NCI-H510A treated with DMSO at 0.1 percent for 48 hours (cell line): ENCODE measurements at places on chromosomes 5 and 9.
A peak's percentile ranks its signal among the peaks of the same experiment; 100 is the strongest.

DNA sequence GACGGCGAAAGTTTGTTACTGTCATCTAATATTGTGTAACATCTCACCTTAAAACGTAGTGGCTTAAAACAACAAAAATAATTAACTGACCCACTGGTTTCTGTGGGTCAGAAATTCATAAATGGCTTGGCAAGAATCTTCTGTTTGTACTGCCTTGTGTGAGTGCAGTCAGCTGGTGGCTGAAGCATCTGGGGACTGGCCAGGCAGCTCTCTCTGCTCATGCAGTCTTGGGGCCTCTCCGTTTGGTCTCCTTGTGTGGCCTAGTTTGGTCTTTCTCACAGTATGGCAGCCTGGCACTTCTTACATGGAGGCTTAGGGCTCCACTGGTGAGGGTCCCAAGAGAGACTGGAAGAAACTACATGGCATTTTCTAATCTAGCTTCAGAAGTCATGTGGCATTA is 49.0 kb upstream of the CTXN3 start:
- no peak for DNase-seq

- peak; percentile 60 for DNase-seq
These were observed 48.4 kb downstream of the GPR21 start for GRCh38 chr9:123081824-123082223.

DNA sequence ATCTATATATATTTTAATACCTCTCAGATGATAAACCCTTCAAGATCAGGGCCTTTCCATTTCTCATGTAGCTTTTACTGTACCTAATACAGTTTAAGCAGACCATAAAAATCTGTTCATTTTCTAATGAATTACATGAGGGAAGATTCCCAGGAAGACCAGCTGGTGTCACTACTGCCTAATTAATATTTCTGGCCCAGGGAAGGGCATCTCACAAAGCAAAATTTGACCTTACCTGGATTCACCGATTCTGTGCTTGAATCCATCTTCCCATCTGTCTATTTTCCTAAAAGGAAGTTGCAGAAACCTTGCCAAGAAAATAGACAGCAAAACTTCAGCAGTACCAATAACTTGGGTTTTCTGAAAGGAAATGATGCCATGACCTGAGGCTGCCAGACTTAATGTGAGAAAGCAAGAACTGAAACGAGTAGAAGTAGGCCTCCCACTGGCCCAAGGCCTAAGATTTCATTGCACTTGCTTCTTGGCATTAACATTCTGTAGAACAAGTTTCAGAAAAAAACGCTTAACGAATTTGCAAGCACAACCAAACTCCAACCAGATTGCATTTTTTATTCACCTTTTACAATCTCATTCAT is 83.0 kb upstream of the GLIS3 start:
- peak; percentile 28 for DNase-seq

DNA sequence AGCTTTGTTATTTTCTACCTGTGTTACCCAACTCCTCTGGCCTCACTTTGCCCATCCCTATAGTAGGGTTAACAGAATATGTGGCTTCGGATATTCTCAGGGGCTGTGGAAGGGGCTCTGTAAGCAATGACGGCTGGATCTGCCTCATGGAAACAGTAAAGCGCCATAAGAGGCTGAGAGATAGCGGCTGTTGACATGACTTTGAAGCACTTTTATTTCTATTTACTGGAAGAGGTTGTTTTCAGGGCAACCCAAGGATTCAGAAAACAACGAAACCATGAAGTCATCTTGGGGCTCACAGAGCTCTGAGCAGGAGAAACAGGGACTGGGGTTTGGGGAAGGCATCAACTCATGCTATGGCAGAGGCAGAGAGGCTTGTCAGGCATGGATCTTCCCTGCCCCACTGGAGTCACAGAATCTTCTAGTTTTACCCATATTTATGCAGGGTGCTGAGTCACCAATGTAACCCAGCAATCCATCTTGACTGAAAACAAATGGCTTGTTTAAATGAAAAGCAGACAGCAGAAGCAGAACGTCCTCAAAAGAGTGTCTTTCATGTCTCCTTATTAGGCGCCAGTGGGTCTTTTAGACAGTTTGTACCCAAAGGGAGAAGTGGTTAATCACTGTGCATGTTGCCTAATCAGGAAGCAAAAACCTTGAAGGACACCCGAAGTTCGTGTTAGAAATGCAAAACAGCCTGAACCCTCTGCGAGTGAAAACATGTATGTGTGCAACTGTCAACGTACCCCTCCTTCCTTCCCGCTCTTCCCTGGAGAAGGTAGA is 113.0 kb downstream of the COL23A1 start:
- no peak for DNase-seq

- DNase-seq: no peak
These were observed 372.1 kb upstream of the C9orf72 start for GRCh38 chr9:27945386-27945785.

GRCh38 chr9:130211548-130212226 is 39.5 kb downstream of the NCS1 start:
- DNase-seq: no peak

- no peak for DNase-seq
These were observed 163.2 kb upstream of the MRPS30 start for GRCh38 chr5:44645502-44645901.

DNA sequence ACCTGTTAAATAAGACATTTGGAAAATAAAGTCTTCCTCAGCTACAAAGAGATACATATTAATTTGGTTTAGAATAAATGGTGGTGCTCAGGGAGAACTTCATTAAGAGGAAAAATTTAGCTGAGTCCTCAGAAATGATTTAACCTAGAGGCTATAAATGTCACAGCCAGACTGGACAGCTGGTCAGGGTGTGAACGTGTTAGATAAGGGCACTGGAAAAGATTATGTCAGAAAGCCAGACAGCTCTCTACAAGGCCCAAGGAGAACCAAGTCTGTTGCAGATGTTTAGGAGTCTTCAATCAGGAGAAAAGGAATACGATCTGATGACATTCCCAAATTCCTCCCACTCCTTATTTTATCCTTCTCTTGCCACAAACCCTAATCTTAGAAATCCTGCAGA is 265.2 kb downstream of the MAT2B start:
- no peak for DNase-seq

GRCh38 chr9:110472111-110472510 is 107.4 kb downstream of the SVEP1 start:
- no peak for DNase-seq

DNA sequence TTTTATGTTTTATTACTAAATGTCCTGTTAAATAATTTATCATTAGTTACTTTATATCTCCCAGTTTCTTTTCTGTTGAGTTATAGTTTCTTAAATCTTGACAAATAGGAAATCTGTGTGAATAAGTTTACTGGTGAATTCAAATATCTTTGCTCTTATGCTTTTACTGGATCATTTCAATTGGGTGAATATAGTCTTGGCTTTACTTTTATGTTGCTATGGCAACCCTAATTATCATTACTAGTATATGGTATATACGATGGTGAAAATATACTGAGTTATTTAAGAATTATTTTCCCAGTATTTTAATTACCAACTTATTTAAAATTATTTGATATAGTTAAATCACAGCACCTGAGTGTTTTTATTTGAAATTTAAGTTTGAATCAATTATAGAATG is 363.0 kb downstream of the CDH10 start:
- no peak for DNase-seq

DNA sequence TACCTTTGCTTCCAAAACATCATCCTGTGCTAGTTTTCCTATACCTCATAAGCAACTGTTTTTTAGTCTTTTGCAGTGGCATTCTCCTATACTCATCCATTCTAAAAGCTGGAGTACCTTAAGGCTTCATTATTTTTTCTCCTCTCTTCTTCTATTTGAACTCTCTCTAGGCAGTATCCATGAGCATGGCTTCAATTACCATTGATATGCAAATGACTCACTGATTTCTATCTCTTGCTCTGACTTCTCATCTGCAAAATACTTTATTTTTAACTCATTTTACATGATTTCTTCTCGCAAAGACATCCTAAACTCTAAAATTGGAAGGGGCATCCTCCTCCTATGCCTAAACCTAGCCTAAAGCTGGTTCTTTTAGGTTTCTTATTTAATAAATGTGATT is 365.1 kb upstream of the NUDT12 start:
- no peak for DNase-seq

GRCh38 chr9:118215549-118215948 is 511.3 kb downstream of the TLR4 start:
- DNase-seq: no peak

- DNase-seq: no peak
These were observed 56.2 kb upstream of the SLC2A8 start for GRCh38 chr9:127340721-127341120.

- no peak for DNase-seq
These were observed 32.1 kb downstream of the NFIB start for GRCh38 chr9:14281876-14282275.

DNA sequence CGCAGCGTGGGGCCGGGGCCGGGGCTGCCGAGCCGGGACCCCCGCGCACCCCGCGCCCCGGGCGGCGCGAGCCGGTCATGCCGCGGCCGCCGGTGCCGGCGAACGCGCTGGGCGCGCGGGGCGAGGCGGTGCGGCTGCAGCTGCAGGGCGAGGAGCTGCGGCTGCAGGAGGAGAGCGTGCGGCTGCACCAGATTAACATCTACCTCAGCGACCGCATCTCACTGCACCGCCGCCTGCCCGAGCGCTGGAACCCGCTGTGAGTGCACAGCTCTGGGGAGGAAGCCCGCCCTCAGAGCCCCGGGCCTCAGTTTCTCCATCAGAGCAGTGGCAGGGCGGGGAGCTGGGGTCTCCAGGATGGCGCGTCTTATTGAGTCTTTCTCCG is 335 bp downstream of the GALNT12 start:
- no peak for DNase-seq

- no peak for DNase-seq
These were observed 173.7 kb downstream of the CPLANE1 start for GRCh38 chr5:37075399-37075950.

- no peak for DNase-seq
These were observed 75.0 kb downstream of the PTPDC1 start for GRCh38 chr9:94159069-94159939.

DNA sequence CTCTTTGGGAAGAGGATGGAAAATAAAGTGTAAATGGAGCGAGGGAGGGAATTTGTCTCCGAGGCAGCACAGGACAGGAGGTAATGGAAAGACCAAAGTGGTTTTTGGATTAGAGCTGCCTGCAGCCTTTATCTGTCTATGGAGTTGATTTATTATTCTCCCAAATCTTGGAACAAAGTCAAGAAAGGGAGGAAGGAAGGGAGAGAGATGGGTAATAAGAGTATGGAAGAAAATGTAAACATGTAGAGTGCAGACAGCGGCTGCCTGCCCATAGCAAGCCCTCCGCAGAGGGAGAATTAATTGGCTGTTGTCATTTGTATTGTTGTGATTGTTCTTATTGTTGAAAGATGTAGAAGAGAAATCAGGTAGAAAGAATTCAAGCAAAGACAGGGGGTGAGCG is 15.7 kb downstream of the KCNIP1 start:
- DNase-seq: no peak

DNA sequence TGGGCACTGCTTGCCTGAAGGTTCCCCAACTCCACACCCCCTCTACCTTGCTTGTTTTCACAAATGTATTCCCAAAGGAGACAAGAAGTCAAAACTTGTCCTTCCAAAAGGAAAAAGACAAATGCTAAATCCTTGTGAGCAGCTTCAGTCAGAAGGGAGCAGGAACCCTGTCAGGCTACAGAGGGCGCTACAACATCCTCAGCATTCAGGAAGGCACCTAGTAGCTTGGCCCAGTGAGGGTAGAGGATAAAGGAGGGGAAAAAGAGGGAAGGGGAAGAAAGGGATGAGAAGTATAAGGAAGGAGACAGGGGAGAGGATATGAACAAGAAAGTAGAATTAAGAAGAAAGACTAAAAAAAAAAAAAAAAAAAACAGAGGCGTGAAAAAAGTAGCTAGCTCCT is 97.5 kb downstream of the MLLT3 start:
- no peak for DNase-seq

- no peak for DNase-seq
These were observed 81.0 kb downstream of the DAPK1 start for GRCh38 chr9:87578625-87579024.

GRCh38 chr5:93821891-93822415 is 80.6 kb upstream of the POU5F2 start:
- no peak for DNase-seq

GRCh38 chr5:154686490-154686889 is 68.7 kb upstream of the LARP1 start:
- no peak for DNase-seq

GRCh38 chr9:115910959-115911358 is 242.6 kb upstream of the PAPPA start:
- no peak for DNase-seq

- DNase-seq: no peak
These were observed 320.1 kb downstream of the AGTPBP1 start for GRCh38 chr9:85421641-85422040.

DNA sequence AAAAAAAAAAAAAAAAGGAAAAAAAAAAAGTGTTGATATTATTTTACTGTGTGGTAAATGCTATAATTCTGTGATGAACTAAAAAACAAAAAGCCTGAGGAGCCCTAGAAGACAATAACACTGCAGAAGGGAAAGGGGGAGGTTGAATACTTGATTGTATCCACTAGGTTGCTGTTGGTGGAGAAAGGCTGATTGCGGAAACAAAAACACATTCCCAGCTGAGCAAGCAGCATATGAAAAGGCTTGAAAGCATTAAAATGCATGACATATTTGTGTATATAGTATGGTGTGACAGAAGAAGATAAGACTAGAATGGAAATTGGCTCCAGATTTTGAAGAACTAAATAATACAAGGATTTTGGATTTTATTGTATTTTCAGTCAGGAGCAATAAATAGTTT is 8.9 kb downstream of the RABGAP1 start:
- no peak for DNase-seq

- no peak for DNase-seq
These were observed 38.6 kb downstream of the MRPS30 start for GRCh38 chr5:44847206-44847852.

DNA sequence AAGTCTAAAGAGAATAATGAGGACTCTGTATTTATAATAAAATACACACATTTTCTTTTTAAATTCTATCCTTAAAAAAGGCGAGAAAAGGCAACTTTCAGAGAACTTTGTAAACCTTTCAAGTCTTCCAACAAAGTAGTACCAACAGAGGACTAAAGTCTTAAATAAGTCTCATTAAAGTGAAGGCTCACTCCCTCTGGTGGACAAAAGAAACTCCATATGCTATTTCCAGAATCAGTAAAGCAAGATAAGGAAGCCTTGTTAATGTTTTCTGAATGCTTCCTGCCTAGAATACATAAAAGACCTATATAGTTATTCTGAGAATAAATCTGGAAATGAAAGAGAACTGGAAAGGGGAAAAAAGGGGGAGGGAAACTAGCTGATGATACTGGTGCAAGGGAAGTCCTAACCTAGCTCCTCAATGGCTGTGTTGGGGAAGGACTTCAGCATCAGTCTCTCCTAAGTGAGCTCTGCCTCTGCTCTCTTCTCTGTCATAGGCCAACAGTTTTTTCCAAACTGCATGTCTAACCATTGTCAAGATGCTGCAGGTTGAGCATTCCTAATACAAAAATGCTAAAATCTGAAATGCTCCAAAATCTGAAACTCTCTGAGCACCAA is 7.2 kb downstream of the HMGCS1 start:
- DNase-seq: peak; percentile 73

DNA sequence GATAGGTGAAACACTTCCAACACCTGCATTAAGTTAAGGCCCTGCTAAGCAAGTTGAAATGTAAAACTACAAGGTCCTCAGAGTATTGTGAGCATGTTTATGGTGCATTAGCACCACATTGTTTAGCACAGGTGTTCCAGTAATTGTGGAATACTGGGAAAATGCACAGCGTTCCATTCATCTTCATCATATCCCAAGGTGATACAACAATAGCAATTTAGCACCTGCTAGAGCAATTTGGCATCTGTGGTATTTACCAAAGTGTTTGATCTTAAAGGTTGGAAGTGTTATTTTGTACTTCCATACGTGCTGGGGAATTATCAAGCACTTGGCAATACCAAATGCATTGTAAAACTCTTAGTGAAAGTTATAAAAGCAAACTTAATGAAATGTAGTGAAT is 266.8 kb downstream of the CYLC2 start:
- no peak for DNase-seq

GRCh38 chr5:122585371-122585770 is 189.5 kb upstream of the SNX2 start:
- DNase-seq: no peak
